ENCODE measurements at places on chromosomes 4 and X.

- DNase-seq = no peak
Observed at GRCh38 chrX:117327373-117327772, 789.2 kb downstream of the KLHL13 start.

- no peak for DNase-seq
Observed at GRCh38 chr4:130183766-130184165, 1087.8 kb downstream of the C4orf33 start.

GRCh38 chr4:16745887-16746286, 152.6 kb downstream of the LDB2 start:
- no peak for DNase-seq

GRCh38 chrX:118324588-118324987, 21.3 kb upstream of the WDR44 start:
- DNase-seq = no peak

DNA sequence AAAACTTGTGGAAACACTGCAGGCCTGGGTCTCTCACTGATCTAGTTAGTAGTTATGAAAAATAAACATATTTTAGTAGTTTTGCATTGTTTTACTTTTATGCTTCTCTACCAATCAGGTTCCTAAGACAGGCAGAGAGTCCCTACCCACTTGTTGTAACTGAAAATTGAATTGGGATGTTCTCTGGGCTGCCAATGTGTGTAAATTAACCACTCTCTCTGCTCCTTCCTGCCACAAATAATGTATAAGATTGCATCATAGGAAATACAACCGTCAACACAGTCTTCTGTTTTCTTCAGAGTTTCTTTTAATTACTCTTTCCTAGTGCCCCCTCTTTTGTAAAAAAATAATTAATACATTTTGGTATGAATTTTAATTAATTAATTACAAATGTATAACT, 677.3 kb downstream of the FSTL5 start:
- DNase-seq = no peak

- peak; percentile 32 for DNase-seq
Observed at GRCh38 chrX:100994352-100995281, 25.1 kb downstream of the ARL13A start.

- DNase-seq = peak; percentile 48
Observed at GRCh38 chrX:9530848-9531274, 66.0 kb downstream of the TBL1X start.

GRCh38 chr4:185467101-185467500, 4.4 kb downstream of the CCDC110 start:
- DNase-seq = no peak

All from activated T-cell treated with anti-CD3 and anti-CD28 coated beads, Interleukin-2, amount 50 U/mL, for 48 hours (primary cell).